ENCODE measurements at places on chromosomes 3 and 15. TPM values are rescaled to one million over a fixed set of nuclear protein-coding genes. Genes with fewer than 3 reads are reported as not detected.

Gene KCNMB3
- total RNA-seq, result 16.5 TPM

GRCh38 chr3:4748701-4749378 lies 230.4 kb upstream of the BHLHE40 start:
- H3K36me3 ChIP-seq, result no peaks in the 10 kb centered on the region
- H3K4me1 ChIP-seq, result peaks cover 22% of the 10 kb centered on the region
- H3K27me3 ChIP-seq, result no peaks in the 10 kb centered on the region
- DNase-seq, result no peak
- H3K27ac ChIP-seq, result no peak overlapping the region

DNA sequence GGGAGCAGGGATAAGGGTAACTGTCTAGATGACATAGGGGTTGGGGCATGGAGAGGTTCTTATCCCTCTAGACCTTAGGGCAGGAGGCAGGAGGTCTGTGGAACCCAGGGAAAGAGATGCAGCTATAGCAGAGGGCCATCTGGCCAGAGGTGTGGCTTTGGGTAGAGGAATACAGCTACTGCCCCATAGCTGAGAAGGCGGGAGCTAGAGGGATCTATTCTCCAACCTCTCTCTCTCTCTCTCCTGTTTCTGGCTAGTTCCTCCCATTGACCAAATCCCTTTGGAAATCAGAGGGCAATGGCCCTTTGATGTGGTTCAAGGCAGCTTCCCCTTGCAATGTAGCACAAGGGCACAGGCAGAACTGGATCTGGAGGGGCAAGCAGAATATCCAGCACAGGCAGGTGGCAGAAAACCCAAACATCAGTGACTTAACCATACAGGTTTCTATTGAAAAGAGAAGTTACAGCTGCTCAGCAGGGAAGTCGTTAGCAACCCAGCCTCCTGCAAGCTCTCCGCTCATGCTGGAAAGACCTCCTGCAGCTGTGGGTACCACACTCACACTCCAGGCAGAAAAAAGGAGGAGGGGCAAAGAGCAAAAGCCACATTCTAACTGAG lies 22.3 kb upstream of the LMOD3 start:
- DNase-seq, result no peak
- no peaks in the 10 kb centered on the region for H3K36me3 ChIP-seq
- no peaks in the 10 kb centered on the region for H3K4me1 ChIP-seq
- H3K27me3 ChIP-seq, result no peaks in the 10 kb centered on the region
- H3K27ac ChIP-seq, result no peak overlapping the region

- no peaks in the 10 kb centered on the region for H3K27me3 ChIP-seq
- no peak for DNase-seq
These were observed 5.4 kb downstream of the MUC4 start for GRCh38 chr3:195806211-195806915.

Gene MAPK6
- total RNA-seq, result 32.1 TPM

- H3K4me1 ChIP-seq, result no peaks in the 10 kb centered on the region
- DNase-seq, result no peak
- no peaks in the 10 kb centered on the region for H3K27me3 ChIP-seq
- no peaks in the 10 kb centered on the region for H3K36me3 ChIP-seq
- H3K27ac ChIP-seq, result no peak overlapping the region
- H3K4me3 ChIP-seq, result no peak overlapping the region
These were observed 74.1 kb upstream of the KBTBD8 start for GRCh38 chr3:66923969-66924368.

Gene ADAMTS7
- 33.3 TPM for total RNA-seq

- no peak for DNase-seq
- H3K4me3 ChIP-seq, result no peak overlapping the region
- no peaks in the 10 kb centered on the region for H3K36me3 ChIP-seq
- H3K4me1 ChIP-seq, result no peaks in the 10 kb centered on the region
- H3K27me3 ChIP-seq, result no peaks in the 10 kb centered on the region
These were observed 275.9 kb downstream of the ZIC4 start for GRCh38 chr3:147130461-147130860.

Gene GOLGA6B
- total RNA-seq, result not detected

GRCh38 chr3:9932843-9933560 lies 632 bp upstream of the CRELD1 start:
- peaks cover 23% of the 10 kb centered on the region for H3K36me3 ChIP-seq
- H3K27ac ChIP-seq, result peak overlapping the region; percentile 97
- peak overlapping the region; percentile 82 for H3K4me3 ChIP-seq
- H3K4me1 ChIP-seq, result peaks cover 21% of the 10 kb centered on the region
- H3K27me3 ChIP-seq, result no peaks in the 10 kb centered on the region

DNA sequence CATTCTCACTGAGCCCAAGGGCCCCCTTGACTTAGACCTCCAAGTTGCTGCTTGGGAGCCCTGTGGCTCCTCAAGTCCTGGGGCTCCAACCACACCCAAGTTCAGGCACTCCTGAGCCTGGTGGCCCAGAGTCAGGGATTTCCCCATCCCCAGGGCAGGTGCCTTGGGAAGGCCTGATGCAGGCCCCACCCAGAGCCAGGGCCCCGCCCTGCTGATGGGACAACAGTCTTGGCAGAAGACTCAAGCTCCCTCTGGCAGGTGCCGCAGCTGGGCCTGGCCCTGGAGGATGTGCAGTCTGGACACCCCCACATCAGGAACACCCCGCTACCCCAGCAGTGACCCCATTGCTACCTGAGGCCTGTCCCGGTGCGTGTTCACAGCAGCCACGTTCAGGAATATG lies 17.7 kb upstream of the SHISA5 start:
- no peak overlapping the region for H3K27ac ChIP-seq
- H3K4me3 ChIP-seq, result no peak overlapping the region
- H3K27me3 ChIP-seq, result no peaks in the 10 kb centered on the region

DNA sequence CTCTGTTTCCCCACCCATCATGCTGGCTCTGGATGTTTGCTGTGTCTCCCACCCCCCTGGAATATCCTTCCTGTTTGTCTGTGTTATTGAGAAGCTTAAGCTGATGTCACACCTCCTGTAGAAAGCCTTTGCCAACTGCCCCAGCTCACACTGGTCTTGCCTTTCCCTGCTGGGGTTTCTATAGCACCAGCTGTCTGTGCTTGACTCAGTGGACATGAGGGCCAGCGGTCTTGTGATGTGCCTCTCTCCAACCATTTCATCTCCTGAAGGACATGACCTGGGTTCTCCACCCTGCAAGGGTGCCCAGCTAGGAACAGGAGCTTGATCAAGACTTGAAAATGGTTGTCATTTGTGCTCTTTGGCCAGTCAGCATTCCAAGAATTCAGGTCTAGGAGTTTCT lies 14.7 kb downstream of the TMEM40 start:
- H3K4me3 ChIP-seq, result no peak overlapping the region
- no peaks in the 10 kb centered on the region for H3K36me3 ChIP-seq
- H3K27ac ChIP-seq, result no peak overlapping the region
- no peaks in the 10 kb centered on the region for H3K4me1 ChIP-seq

- H3K4me1 ChIP-seq, result no peaks in the 10 kb centered on the region
- no peak for DNase-seq
- H3K4me3 ChIP-seq, result no peak overlapping the region
- H3K27ac ChIP-seq, result no peak overlapping the region
These were observed 171.5 kb downstream of the LRTM1 start for GRCh38 chr3:54756330-54756731.

DNA sequence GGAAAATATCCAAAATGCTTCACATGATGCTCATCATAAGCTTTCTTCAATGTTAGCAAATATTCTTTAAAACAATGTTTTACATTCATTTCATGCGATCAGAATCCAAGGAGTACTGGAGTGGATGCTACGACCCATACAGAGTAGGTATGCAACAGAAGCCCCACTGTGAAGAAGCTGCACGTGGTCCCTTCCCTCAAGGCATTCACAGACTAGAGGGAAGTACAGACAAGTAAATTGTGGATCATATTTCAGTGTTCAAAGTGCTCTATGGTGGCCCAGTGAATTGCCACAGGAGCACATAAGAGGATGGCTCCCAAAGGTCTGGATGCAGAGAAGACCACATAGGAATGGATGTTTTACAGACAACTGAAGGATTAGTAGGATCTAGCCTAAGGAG lies 789.9 kb downstream of the IGSF11 start:
- H3K27me3 ChIP-seq, result no peaks in the 10 kb centered on the region
- no peaks in the 10 kb centered on the region for H3K36me3 ChIP-seq
- no peak for DNase-seq
- no peak overlapping the region for H3K4me3 ChIP-seq
- H3K27ac ChIP-seq, result no peak overlapping the region

Gene ZNF35
- 4.8 TPM for total RNA-seq

DNA sequence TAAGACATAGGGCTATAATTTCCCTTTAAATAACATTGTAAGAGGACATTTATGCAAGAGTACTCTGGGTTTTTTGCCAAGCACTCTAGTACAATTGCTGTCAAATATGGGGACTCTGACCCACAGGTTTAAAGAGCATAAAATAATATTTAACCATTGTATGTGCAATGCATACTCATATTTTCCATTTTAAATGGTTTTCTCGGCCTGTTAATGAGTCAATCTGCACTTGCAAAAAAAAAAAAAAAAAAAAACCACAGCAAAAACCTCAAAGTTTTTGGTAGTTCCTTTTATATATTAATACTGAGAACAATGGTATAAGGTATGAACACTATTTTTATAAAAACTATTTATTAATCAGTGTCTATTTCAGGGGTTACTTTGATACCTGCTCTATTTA lies 304.0 kb upstream of the CBLB start:
- H3K36me3 ChIP-seq, result no peaks in the 10 kb centered on the region
- H3K27ac ChIP-seq, result no peak overlapping the region
- H3K27me3 ChIP-seq, result no peaks in the 10 kb centered on the region
- no peak overlapping the region for H3K4me3 ChIP-seq
- H3K4me1 ChIP-seq, result peaks cover 3% of the 10 kb centered on the region
- DNase-seq, result no peak

- H3K27me3 ChIP-seq, result no peaks in the 10 kb centered on the region
- no peak overlapping the region for H3K4me3 ChIP-seq
- H3K4me1 ChIP-seq, result peaks cover 19% of the 10 kb centered on the region
- H3K36me3 ChIP-seq, result no peaks in the 10 kb centered on the region
- DNase-seq, result no peak
- no peak overlapping the region for H3K27ac ChIP-seq
These were observed 11.2 kb downstream of the DCBLD2 start for GRCh38 chr3:98890181-98890835.

DNA sequence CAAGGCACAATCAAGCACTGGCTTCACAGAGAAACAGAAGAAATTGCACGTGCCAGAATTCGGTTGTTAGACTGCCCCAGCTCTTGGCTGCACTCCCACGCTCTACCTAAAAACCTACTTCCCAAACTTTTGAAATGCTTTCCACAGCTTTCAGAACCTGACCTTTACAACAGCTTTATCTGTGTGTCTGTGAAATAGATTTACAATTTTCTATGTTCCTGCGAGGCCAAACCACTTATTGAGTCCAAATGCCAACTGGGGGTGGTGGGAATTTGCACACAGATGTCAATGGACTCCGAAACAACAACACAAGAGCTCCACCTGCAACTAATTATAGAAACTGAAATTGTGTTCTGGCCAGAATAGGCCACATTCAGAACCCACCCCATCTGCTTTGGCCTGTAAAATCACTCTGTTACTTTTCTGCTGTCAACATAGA lies 44.6 kb downstream of the ERC2 start:
- H3K4me1 ChIP-seq, result no peaks in the 10 kb centered on the region
- no peak overlapping the region for H3K4me3 ChIP-seq
- H3K27ac ChIP-seq, result no peak overlapping the region
- H3K27me3 ChIP-seq, result no peaks in the 10 kb centered on the region
- no peaks in the 10 kb centered on the region for H3K36me3 ChIP-seq

GRCh38 chr15:92527197-92527596 lies 128.4 kb downstream of the FAM174B start:
- H3K36me3 ChIP-seq, result no peaks in the 10 kb centered on the region
- no peak overlapping the region for H3K4me3 ChIP-seq
- no peaks in the 10 kb centered on the region for H3K27me3 ChIP-seq
- no peaks in the 10 kb centered on the region for H3K4me1 ChIP-seq
- no peak for DNase-seq

Gene TJP1
- total RNA-seq, result 90.0 TPM

Gene FBN1
- total RNA-seq, result 164 TPM

DNA sequence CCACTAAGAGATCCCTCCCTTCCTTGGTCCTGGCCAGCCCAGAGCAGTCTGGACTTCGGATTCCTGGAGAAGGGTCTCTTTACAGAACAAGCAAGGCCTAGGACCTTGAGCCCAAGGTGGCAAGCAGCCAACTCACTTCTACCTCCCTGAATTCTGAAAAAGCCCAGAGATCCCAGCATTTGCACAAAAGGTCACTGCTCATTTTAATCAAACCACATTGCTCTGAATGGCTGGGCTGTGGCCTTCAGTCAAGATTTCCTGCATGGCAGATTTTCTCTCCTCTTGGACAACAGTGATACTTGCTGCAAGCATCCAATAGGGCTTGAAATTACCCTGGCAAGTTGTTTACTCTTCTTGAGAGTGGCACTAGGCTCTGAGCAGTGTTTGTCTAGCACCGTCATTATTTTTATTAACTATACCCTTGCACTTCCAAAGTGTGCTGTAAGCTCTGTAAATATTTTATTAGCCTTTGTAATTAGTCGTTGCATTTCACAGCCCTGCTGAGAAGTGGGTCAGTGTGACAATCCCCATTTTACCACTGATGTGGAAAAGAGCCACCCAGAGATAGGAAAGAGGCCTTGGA lies 274.7 kb upstream of the CTNNB1 start:
- H3K4me3 ChIP-seq, result no peak overlapping the region
- H3K27ac ChIP-seq, result no peak overlapping the region

- H3K4me3 ChIP-seq, result no peak overlapping the region
- H3K36me3 ChIP-seq, result no peaks in the 10 kb centered on the region
- no peak for DNase-seq
- no peaks in the 10 kb centered on the region for H3K4me1 ChIP-seq
These were observed 728.8 kb downstream of the NR2F2 start for GRCh38 chr15:97059281-97059680.

Gene IGSF10
- 1.7 TPM for total RNA-seq

DNA sequence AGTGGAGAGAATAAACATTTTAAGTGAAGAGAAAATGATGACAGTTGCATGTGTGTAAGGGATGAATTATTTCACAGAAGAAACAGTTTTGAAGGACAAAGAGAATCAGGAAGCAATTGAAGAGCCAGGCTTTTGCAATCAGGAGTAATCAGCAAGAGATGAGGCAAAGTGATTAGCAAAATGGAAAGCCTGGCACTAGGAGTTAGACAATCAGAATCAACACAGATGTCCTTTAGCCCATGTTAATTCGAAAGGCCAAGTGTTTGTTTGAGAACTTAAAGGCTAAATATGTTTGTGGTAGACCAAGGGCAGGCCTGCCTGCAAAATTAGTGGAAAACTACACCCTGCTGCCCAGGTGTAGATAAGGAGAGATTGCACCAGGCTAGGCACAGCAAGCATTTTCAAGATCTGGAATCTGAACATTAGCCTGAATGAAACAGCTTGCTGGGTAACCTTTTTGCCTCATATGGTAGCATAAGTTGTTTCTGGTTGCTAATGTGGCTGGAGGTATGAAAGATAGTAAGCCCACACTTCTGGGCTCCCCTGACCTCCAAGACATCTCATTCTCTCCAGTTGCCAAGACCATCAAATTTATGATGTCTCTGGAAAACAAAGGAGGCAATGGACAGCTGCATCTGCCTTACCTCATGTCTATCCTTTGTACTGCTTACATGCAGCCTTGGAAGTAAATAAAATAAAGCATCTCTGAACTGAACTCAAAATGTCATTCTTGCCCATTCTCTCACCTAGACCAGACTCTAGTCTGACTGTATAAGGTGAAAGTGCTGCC lies 22.0 kb upstream of the LEKR1 start:
- no peaks in the 10 kb centered on the region for H3K36me3 ChIP-seq
- H3K27me3 ChIP-seq, result no peaks in the 10 kb centered on the region
- no peak overlapping the region for H3K27ac ChIP-seq
- DNase-seq, result no peak

Measured in ascending aorta (tissue), 2 donors.